ENCODE measurements at places on chromosomes 5 and 9.

- DNase-seq, result no peak
These were observed 50.6 kb upstream of the GAS1 start for GRCh38 chr9:86997951-86998350.

DNA sequence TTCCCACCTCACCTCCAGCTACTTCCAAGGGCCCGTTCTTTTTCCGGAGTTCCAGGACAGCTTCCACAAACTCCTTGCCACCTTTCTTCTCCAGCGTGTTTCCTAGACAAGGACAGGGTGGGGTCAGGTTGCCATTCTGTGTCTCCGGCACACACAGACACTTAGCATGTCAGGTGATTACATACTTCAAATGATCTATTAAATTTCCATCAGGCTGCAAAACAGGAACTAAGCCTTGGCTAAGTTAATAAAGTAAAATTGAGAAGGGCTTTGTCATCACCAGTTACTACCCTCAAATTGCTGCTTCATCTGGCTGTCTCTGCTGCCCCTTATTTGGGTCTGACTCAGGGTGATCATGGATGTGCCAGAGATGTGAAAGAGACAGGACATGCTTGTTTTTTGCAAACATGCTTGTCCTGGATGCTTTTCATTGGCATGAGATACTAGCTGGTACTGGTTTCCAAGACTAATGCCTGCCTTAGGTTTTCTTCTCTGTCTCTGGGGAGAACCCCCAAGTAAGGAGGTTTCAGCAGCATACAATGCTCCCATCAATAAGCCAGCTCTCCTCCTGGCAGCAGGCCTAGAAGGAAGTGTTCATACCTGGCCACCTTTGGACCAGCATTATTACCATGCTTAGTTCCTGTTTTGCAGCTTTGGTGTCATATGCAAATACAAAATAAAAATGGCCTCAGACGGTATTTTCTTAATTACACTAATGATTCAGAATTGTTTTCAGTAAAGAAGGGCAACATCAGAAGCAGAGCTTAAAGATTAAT, 52.9 kb downstream of the MACROH2A1 start:
- no peak for DNase-seq

- DNase-seq, result peak; percentile 11
These were observed 70.7 kb upstream of the GNE start for GRCh38 chr9:36328798-36329411.

- DNase-seq, result no peak
These were observed 15.8 kb upstream of the CACFD1 start for GRCh38 chr9:133443982-133444381.

DNA sequence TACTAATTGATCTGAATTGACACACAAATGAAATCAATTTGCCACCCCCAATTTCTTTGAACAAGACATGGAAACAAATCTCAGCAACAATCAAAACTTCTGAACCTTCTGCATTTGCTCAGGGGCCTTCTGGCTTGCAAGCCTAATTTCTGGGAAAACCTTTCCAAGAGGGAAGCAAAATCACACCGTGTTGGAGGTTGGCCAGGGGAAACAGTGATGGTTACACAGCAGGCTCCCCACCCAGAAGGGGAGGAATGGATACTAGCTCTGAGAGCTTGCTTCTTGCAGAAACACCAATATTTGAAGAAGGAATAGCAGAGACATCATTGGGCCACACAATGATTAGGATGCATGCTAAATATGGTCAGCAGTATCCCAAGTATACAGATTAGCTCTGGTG, 488.6 kb upstream of the TRPC7 start:
- no peak for DNase-seq

DNA sequence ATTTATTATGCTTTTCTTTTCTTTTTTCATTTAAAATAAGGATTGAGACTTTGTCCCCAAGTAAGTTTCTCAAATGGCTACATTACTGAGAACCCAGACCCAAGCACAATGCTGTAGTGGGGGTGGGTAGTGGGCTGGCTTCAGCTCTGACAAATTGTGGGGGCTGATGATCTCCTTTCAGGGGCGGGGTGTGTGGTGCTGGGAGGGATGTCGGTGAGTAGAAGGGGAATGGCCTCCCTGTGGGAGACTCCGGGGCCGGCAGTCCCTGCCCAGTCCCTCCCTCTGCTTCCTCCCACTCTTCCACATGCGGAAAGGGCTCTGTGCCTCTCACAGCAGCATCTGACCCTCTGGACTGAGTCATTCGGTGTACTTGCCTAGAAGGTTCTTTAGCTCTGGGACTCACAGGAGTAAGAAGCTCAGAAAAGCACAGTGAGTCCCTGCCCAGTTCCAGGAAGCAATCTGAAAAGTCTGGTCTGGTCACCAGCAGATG, 14.3 kb downstream of the CD180 start:
- no peak for DNase-seq

GRCh38 chr5:17316970-17317459, 99.6 kb downstream of the BASP1 start:
- DNase-seq, result no peak

DNA sequence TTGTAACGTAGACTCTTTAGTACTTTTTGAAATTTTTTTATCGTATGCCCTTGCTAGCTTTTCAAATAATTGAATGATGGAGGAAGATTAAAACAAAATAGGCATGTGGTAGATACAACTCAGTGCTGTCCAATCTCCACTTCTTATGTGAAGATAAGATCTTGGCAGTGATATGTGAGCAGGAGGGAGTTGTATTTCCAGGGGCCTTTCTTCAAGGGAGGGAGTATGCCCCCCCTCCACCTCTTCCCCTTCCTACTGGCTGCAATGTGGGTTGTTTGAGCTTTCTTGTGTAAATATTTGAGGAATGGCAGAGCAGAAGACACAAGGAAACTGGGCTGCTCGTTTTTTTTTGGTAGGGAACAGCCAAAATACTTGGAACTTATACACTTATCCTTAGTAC, 374.9 kb downstream of the PSAT1 start:
- no peak for DNase-seq

DNA sequence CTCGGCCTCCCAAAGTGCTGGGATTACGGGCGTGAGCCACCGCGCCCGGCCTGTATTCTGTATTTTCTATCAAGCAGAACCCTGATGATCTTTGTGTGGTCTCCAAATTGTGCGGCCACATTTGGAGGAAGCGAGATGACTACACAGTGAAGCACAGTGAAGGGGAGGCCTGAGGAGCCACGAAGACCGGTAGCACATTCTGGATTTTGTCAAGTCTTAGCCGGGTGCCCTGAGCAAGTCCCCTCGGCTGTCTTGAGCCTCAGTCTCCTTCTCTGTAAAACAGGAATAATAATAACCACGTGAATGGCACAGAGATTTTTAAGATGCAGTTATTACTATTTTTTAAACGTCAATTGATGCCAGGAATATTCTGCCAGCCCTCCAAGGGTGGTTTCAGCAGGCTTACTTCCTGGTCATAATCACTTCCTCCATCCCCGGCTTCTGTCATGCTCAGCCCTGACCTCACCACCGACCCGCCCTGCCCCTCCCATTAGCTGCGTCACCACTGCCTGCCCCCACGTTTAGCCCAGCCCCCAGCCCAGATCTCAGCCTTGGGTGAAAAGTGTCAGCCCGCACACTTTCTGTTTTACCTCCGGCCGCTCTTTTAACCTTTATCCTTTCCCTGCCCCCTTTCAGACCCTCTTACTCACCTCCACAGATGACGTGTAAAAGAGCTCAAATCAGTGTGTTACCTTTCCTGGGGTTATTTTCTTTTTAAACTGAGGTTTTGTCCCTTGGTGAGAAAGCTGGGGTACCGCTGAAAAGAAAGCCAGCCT, 27.0 kb upstream of the ERGIC1 start:
- peak; percentile 65 for DNase-seq

GRCh38 chr9:36854034-36854433, 180.0 kb downstream of the PAX5 start:
- DNase-seq, result no peak

GRCh38 chr5:149403923-149404745, 25.0 kb upstream of the IL17B start:
- DNase-seq, result no peak

GRCh38 chr9:127187231-127187956, 65.0 kb upstream of the ANGPTL2 start:
- no peak for DNase-seq

DNA sequence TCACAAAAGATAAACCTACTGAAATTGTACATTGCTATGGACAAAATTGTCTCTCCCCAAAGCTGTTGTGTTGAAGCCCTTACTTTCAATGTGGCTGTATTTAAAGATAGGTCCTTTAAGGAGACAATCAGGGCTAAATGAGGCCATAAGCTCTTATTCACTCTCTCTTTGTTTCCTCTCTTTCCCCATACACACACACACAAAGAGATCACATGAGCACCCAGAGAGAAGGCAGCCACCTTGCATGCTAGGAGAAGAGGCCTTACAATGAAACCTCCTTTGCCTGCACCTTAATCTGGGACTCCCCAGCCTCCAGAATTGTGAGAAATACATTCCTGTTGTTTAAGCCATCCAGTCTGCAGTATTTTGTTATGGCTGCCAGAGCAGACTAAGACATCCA, 1295.6 kb upstream of the CDH6 start:
- DNase-seq, result no peak

DNA sequence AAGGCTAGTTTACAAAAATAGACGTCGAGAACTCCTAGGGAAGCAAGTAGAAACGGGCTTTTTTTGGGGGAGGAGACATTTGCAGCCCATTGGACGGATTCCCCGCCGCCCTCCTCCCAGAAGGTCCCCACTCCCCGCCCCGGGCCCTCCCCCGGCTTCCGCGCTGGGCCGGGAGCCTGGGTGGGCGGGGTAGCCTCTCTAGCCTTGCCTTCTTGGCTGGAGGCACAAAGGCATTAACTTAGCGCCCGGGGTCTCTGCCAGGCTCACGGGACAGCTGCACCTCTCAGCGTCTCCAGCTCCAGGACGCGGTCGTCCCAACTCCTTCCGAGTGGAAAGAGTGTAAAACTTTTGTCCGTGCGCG, at the start of gene DMRTA1:
DMRTA1 (plus strand) TSS at position 236 of the 361 bp plus-strand sequence. CDS start 242 bp downstream, outside the sequence.
- no peak for DNase-seq

GRCh38 chr5:160293901-160294561, 18.3 kb downstream of the CCNJL start:
- no peak for DNase-seq

GRCh38 chr9:137705443-137705863, 86.6 kb downstream of the EHMT1 start:
- DNase-seq, result no peak

DNA sequence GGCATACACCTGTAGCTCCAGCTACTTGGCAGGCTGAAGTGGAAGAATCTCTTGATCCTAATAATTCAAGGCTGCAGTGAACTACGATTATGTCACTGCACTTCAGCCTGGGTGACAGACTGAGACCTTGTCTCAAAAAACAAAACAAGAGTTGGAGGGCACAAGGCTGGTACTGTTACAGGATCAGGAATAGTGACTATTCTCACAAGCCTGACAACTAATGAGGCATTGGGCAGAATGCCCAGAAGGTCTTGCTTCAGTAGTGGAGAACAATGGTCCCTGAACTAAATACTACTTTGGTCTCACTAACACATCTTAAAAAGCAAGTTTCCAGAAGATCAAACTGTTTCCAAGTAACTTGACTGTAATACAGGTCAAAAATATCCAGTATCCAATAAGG, 182.9 kb upstream of the RFX3 start:
- no peak for DNase-seq

DNA sequence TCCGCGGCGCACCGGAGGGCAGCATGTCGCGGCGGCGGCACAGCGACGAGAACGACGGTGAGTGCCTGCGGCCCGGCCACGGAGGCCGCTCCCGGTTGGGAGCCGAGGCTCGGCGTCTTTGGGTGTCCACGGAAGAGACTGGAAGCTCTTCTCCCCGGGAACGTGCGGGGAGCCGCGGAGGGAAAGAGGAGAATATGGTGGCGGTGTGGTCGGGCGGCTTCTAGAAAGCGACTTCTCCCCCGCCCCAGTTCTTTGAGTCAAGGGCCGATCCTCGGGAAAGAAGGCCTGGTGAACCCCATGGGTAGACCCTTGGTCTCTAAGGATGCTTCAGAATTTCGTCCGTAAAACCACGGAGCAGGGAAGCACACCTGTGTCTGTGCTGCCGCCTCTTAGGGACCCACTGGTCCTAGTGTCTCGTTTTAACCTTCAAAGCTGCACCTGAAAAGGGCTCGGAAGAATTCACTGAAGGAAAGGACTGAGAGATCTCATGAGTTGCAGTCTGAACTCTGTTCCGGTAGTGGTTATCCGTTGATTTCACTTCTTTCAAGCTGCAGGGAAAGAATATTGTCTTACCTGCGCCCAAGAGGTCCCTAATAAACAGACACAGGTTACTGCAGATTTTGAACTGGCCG, 354 bp downstream of the NCBP1 start:
- no peak for DNase-seq

GRCh38 chr5:134124289-134125038, 10.0 kb downstream of the TCF7 start:
- no peak for DNase-seq

DNA sequence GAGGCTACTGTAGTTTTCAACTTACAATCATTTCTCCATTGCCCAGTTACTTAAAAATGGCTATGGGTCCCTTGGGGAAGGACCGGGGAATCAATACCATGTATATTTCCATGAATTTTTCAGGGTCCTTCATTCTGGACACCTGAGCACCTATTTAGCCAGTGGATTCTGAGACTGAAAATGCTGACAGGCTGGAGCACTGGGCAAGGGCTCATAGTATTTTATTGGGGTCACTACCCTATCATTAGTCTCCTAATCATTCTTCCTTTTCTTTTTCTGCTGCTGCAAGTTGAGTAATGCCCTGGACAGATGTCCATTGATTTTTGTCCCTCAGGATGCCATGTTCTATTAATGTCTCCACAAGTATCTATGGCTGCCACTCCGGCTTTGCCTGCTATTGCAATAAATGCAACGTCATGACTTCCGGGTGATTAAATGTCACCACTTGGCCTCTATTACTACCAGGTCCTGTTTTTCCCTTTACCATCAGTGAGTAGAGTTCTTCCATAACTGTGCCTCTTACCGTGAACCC, 279.3 kb upstream of the FBXL7 start:
- no peak for DNase-seq

DNA sequence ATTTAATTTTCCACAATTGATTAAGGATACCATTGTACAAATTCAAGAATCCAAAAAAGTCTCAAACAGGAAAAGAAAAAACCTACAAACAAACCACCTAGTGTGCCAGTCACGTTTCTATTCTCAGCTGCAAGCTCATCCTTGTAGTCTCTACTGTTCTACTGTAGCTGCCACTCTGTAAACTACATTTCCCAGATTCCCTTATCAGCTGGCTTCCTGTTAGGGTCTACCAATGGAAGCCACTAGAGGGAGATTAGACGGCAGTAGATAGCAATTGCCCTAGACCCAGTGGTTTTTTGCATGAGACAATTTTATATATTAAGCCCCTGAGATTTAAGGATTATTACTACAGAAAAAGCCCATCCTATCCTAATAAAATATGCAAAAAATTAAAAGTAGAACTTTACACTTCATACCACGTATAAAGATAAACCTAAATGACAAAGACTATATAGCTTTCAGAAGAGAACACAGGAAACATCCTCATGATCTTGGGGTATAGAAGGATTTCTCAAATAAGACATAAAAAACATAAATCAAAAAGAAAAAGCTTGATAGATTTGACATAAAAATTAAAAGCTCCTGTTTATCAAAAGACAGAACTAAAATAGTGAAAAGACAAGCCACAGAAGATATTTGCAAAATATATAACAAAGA, 37.4 kb downstream of the P4HA2 start:
- no peak for DNase-seq

GRCh38 chr9:36781533-36781932, 208.8 kb downstream of the MELK start:
- no peak for DNase-seq

Measured in activated T-cell treated with anti-CD3 and anti-CD28 coated beads for 1 hour (primary cell).